ENCODE measurements at places on chromosomes 13 and 19.

- DNase-seq: peak; percentile 42
Measured at GRCh38 chr19:6862673-6863078, 24.7 kb upstream of the ADGRE1 start.

DNA sequence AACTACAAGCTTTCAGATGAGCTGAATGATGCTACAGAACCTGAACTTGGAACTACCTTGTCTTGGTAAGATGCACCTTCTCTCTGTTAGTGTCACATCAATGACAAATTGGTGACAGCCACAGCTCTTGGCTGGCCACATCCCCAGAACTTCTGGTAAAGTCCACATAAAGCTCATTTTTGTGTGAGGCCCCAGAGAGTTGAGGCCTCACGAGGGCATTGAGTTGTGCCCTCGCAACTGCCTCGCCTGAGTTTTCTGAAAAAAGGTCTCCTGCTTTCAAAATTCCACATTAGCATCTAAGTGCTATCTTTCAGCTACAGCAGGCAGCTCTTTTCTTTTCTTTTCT is 42.6 kb downstream of the MRPL57 start:
- no peak for DNase-seq

- no peak for DNase-seq
Measured at GRCh38 chr19:14375055-14375581, 6.1 kb upstream of the ADGRE5 start.

DNA sequence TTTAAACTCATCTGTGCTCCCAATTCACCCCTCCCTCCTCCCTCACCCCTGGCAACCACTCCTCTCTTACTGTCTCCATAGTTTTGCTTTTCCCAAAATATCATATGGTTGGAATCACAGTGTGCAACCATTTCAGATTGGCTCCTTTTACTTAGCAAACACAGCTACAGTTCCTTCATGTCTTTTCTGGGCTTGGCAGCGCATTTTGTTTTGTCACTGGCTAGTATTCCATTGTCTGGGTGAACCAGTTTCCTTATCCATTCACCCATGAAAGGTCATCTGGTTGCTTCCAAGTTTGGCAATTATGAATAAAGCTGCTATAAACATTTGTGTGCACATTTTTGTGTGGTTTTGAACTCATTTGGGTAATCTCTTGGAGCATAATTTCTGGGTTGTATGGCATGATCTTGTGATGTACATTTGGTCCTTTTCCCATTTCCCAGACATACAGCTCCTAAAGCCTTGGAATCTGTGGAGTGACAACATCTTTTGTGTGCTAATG is 23.9 kb upstream of the GAS6 start:
- DNase-seq: no peak

- DNase-seq: no peak
Measured at GRCh38 chr13:21511849-21512248, 52.7 kb upstream of the ZDHHC20 start.

DNA sequence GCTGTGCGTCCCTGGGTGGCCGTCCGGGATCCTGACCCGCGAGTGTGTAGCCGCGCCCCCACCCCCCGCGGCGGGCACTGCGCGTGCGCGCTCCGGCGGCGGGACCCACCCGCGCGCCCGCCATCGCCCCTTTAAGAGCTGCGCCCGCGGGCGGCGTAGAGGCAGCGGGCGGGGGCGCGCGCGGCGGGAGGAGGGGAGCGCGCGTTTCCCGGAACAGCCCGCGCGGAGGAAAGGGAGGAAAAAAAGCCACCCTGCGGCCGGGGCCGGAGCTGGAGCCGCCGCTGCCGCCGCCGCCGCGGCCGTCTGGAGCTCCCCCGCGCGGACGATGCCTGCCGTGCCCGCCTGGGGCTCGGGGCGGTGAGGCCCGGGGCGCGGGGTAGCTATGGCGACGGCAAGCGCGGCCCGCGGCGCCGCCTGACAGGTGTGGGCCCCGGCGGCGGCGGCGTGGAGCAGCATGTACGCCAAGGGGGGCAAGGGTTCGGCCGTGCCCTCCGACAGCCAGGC is at the start of gene SSBP4:
Gene SSBP4, plus strand, starts transcription at position 204 of the 504 bp plus-strand sequence. Its CDS starts 251 bp downstream, at position 455.
- DNase-seq: no peak

- DNase-seq: no peak
Measured at GRCh38 chr13:53013113-53013512, 15.5 kb upstream of the OLFM4 start.

GRCh38 chr13:45950386-45951000 is 98.9 kb upstream of the SIAH3 start:
- no peak for DNase-seq

DNA sequence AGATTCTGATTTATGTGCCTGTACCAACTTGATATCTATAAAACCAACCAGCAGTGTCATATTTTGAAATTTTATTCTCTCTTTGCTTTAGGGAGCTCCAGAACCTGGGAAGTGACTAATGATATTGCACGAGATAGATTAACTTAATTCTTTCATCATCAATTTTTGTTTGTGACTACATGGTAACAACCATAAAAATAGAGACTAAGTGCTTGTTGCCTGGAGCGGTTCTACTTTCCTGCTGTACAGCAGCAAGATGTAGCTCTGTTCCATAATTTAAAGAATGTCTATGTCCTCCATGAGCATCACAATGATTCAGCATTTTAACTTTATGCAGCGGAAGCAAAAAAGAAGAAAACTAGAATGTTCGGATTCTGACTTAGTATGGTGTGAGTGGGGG is 275.6 kb downstream of the KLF5 start:
- DNase-seq: no peak

DNA sequence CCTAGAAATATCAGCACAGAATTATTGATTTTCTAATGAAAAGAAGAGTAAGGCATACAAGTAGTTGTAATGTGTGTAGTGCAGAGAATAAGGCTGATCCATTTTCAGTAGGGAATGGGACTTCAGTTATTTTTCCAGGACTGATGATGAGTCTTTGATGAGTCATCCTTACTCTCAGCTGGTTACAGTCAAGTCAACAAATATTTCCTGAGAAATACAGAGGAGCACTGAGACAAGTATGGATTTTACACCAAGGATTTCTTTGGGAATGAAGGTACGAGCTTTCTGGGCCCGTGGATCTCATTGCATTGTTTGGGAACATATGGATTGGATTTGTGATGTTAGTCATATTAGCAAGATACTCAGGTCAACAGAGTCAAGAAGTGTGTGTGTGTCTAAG is 502.7 kb downstream of the FGF9 start:
- DNase-seq: no peak

- DNase-seq: peak; percentile 25
Measured at GRCh38 chr19:9914315-9915207, 21.8 kb downstream of the OLFM2 start.

- DNase-seq: no peak
Measured at GRCh38 chr19:8335343-8336071, 7.6 kb downstream of the KANK3 start.

DNA sequence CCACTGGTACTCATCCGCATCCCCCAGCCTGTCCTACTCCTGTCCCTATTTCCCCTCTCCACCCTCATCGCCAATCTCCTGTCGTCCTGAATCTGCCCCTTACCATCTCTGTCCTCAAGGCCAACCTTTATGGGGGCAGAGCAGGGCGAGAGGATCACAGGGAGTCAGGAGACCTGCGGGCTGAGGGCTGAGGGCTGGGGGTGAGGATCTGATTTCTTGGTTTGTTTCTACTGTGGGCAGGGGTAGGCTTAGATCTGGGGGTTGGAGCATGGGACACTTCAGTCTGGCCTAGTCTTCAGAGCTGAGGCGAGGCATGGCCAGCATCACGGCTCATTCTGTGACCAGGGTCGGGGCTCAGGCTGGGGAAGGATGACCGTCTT is 16.5 kb upstream of the ERCC1 start:
- DNase-seq: no peak

DNA sequence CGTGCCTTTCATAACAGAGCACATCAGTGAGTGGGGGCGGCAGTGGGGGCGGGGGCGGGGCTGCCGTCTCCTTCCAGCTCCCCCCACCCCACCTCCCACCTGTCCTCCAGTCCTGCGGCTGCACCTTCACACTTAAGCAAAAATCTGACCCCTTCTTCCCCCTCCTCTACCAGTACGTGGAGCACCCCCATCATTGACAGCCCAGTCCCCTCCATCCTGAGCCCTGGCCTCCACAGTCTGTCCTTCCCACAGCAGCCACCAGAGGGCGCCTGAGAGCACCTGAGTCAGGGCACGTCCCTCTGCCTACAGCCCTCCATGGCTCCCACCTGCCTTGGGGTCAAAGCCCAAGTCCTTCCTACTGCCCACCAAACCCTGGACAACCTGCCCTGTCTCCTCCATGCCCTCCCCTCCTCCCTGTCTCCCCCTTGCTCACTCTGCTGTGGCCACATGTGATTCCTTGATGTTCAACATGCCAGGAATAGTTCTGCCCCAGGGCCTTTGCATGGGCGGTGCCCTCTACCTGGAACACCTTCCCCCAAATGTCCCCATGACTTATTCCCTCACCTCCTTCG is 4.0 kb downstream of the EBI3 start:
- no peak for DNase-seq

DNA sequence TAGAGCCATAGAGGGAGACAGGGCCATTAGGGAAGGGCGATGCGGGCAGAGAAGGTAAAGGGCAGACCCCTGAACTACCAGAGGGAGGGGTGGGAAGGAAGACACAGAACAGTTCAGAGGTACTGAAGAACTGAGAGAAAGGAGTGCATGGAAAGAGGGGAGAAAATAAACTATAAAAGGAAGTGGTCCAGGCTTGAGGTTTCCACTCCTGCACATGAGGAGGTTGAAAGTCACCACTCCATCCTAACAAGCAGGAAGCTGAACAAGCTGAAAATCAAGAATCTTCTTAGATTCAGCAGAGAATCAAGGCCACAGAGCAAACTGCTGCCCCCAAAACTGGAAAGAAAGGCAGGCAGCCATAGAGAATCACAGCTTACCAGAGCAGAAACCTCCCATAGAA is 45.1 kb downstream of the MIPEP start:
- DNase-seq: no peak

DNA sequence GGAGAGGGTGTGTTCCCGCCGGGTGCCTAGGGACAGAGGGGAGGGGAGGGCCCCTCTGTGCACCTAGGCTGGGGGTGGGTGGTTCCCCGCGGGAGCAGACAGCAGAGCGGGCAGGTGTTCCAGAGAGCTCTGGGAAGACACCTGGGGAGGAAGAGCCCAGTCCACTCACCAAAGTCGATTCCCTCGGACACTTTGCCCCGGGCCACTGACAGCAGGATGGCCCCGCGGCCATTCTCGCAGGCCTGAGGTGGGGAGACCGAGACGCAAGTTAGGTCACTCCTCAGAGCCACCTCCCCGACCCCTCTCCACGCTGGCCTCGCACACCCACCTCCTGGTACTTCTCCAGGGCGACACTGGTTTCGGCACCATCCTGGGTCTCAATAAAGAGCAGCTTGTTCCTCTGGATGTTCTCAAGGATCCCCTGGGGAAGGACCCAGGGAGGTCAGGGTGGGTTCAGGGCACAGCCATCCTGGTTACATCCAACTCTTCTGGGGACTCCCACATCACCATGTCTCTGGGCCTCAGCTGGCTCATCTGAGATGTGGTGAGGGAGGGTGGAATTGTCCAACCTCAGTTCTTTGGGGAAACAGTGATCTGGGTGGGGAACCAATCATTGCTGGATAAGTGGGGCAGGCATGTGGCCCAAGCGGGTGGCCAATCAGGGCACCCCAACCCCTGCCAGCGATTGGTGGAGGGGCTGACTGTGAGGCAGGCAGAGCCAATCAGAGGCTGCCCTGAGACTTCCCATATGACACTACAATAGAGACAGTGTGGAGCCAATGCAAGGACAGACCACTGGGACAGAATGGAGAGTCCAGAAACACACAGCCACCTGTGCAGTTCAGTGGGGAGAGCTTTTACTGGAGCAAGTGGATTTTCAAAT is 12.6 kb downstream of the KLC3 start:
- no peak for DNase-seq

DNA sequence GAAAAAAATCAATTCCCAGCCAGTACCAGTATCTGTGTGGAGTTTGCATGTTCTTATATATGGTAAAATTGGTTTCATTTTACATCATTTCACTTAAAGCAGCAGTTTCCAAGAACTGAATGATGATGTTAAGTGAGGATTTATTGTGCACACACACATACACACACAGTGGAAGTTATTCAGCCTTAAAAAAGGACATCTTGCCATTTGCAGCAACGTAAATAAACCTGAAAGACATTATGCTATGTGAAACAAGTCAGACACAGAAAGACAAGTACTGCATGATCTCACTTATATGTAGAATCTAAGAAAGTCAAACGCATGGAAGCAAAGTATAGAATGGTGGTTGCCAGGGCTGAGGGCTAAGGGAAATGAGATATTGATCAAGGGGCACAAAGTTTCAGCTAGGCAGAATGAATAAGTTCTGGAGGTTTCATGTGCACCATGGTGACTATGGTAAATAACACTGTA is 5.3 kb downstream of the SIGLECL1 start:
- DNase-seq: no peak

- no peak for DNase-seq
Measured at GRCh38 chr13:35848336-35849255, 282.6 kb downstream of the DCLK1 start.

DNA sequence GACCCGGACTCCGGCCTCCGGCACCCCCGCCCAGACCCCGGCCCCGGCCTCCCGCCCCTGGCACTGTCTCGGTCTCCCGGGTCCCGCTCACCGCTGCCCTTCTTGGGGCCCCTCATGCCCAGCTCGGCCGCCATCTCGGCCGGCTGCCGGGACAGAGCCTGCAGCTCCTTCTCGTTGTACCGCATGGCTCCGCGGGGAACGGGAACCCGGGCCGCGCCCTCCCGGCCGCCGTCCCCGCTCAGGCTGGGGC is 140 bp downstream of the PLEKHJ1 start:
- no peak for DNase-seq

- DNase-seq: no peak
Measured at GRCh38 chr19:12821761-12822160, 12.6 kb downstream of the RTBDN start.

- no peak for DNase-seq
Measured at GRCh38 chr13:35832551-35832950, 298.6 kb downstream of the DCLK1 start.

DNA sequence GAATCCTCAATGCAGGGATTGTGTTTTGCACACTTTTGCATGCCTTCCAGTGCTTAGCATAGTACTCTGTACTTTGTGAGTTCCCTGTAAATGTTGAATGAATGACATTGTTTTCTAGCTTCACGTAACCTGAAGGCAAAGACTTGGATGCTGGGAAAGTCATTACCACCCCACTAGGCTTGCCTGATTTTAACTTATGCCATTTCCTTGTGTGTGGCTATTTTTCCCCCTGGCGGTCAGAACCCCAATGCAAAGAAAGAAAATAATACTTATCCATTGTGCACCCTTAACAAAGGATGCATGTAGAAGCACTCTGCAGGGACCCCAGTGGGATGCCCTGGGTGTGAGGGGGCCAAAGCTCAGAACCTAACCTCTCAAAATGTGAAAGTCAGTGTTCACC is 1.2 kb upstream of the ENOX1 start:
- DNase-seq: no peak

GRCh38 chr13:44230071-44230470 is 143.6 kb upstream of the SERP2 start:
- no peak for DNase-seq

DNA sequence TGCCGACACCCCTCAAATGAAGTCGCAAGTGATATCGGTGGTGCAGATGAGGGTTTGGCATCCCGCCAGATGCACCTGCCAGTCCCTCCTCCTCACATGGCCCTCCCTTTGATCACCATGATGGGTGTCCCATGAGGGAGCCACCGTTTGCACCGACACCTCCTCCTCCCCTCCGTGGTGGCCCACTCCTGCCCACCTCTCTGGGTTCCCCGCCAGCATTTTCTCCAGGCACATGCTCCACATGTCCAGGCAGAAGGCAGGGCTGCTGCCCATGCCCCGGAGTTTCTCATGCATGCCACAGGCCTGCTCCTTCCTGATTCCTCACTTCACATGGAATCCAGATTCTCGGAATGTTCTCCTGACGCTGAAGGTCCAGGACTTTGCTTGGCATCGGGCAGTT is 49.3 kb downstream of the COL4A2 start:
- DNase-seq: no peak

GRCh38 chr13:41851351-41851750 is 109.6 kb downstream of the VWA8 start:
- no peak for DNase-seq

Measured in HFF-Myc (cell line).